Fibroblast of skin of left biceps (primary cell): ENCODE measurements at places on chromosomes 2 and 18.

DNA sequence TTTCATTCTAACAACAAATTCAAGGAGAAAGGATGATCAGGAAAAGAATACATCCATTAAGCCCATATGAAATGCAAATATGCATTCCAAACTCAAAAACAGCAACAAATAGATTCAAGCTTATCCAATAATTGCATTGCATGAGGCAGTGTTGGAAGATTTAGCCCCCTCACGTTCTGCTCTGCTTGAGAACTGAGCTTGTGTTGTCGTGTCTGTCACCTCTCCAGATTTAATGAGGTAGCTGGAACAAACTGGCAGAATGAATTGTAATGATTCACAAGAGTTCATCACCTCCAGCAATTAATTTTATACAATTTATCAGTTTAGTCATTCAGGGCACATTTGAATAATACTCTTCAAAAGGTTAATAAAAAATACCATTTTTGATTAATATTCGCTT is 54.8 kb downstream of the AP1S3 start:
- DNase-seq = no peak

DNA sequence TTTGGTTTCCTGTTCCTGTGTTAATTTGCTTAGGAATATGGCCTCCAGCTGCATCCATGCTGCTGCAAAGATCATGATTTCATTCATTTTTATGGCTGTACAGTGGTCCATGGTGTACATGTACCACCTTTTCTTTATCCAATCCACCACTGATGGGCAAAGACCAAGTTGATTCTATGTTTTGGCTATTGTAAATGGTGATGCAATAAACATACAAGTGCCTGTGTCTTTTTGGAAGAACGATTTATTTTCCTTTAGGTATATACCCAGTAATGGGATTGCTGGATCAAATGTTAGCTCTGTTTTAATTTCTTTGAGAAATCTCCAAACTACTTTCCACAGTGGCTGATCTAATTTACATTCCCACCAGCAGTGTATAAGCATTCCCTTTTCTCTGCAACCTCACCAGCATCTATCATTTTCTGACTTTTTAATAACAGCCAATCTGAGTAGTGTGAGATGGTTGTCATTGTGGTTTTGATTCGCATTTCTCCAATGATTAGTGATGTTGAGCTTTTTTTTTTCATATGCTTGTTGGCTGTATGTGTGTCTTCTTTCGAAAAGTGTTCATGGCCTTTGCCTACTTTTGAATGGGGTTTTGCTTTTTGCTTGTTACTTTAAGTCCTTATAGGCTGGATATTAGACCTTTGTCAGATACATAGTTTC is 19.4 kb downstream of the EXOC6B start:
- no peak for DNase-seq

GRCh38 chr2:63058144-63058920 is 7.7 kb downstream of the OTX1 start:
- DNase-seq = no peak

DNA sequence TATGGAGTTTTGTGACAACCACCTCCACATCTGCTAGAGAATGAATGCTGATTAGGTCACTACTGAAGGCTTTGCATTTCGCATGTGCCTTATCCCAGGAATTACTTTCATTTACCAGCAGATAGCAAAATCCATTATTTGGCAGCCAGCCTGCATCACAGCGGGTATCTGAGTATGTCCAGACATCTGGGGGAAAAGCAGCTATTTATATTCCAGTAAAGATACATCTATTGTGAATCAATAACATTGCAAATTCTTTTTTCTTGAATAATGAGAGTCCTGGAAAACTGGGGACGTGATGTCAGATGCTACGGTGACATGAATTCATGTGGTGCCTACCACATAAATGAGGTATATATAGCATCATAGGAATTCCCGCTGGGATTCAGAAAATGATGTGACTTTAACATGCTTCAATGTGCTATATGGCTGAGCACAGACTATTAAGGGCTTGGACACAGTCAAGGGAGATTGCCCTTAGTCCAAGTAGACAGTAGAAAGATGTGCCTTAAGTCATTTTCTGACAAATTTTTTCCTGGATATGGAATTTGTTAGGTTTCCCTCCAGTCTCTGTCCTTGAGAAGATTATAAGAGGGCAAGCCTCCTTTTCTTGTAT is 84.2 kb upstream of the CD302 start:
- peak; percentile 19 for DNase-seq

DNA sequence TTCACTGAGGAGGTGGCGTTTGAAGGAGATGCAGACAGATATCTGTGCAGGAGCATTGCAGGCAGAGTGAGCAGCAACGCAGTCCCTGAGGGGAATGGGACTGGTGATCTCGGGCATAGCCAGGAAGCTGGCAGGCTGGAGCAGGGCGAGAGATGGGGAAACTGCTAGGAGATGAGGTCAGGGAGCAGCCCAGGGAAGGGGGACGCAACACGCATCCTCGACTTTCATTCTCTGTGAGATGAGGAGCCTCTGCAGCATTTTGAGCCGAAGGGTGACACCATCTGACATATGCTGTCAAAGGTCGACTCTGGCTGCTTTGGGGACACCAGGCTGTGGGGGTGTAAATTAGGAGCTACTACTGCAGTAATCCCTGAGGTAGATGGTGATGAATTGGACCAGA is 4.3 kb upstream of the CHRNA1 start:
- no peak for DNase-seq

GRCh38 chr18:75625966-75626365 is 198.5 kb upstream of the SMIM21 start:
- no peak for DNase-seq

- no peak for DNase-seq
Measured at GRCh38 chr2:25164561-25164960, 3.8 kb downstream of the POMC start.

- DNase-seq = peak; percentile 3
Measured at GRCh38 chr2:20917719-20918572, 95.0 kb upstream of the LDAH start.

DNA sequence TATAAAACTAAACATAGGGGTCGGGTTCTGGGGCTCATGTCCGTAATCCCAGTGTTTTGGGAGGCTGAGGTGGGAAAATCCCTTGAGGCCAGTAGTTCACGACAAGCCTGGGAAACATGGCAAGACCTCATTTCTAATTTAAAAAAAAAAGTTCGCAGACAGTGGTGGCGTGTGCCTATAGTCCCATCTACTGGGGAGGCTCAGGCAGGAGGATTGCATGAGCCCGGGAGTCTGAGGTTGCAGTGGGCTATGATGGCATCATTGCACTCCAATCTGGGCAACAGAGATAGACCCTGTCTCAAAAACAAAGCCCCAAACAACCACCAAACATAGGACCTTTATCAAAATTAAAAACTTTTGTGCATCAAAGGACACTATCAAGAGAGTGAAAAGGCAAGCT is 9.8 kb upstream of the HAAO start:
- DNase-seq = no peak

- DNase-seq = no peak
Measured at GRCh38 chr2:119838179-119838578, 78.5 kb downstream of the PTPN4 start.

- DNase-seq = no peak
Measured at GRCh38 chr2:164705412-164706167, 84.3 kb upstream of the GRB14 start.

DNA sequence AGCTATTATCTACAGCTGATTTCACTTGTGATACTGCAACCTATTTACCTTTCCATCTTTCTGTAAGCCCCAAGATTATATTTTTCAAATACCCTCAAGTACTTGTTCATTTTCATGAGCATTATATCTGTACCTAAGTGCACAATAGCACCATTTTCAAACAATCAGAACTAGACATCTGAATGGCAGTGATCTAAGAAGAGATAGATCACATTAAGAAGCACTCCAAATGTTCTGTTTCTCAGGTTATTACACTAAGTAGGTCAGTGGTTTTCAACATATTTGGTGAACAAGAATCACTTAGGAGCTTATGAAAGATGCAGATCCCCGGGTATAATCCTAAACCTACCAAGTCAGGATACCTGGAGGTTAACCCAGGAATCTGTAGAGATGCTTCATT is 872.7 kb downstream of the DCDC2C start:
- DNase-seq = no peak

DNA sequence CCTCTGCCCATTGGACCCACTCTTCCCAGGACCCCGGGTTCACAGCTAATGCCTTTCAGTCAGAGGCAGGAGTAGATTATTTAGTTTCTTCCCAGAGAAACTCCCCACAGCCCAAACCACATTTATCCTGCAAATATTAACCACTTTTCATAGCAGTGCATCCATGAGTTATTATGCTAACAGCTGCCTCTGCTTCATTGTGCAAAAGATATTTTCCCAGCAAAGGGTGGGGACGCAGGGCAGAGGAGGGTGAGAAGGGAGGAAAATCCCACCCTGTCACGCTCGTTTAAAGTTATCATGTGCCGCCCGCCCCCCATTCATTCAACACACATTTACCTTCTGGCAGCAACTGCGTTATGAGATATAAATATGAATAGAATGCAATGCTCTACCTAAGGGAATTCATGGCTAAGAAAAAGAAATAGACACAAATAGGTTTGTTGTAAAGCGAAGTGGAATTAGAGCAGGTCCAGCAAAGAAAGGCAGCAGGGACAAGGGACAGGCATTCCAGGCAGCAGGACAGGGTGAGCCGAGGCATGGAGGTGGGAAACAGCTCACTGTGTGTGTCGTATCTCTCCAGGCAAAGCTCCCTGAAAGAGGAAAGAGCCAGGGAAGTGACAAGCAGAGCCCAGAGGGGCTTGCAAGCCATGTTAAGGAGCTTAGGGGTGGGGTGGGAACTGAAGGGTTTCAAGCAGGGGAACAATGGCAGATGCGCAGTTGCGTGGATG is 46.3 kb upstream of the LTBP1 start:
- no peak for DNase-seq

- DNase-seq = no peak
Measured at GRCh38 chr18:5894611-5895298, 567 bp downstream of the TMEM200C start.

GRCh38 chr2:127280693-127281092 is 13.3 kb downstream of the ERCC3 start:
- no peak for DNase-seq

- peak; percentile 58 for DNase-seq
Measured at GRCh38 chr2:61694312-61695274, 156.4 kb upstream of the XPO1 start.

- no peak for DNase-seq
Measured at GRCh38 chr2:38747007-38747424, 4.1 kb downstream of the SRSF7 start.

DNA sequence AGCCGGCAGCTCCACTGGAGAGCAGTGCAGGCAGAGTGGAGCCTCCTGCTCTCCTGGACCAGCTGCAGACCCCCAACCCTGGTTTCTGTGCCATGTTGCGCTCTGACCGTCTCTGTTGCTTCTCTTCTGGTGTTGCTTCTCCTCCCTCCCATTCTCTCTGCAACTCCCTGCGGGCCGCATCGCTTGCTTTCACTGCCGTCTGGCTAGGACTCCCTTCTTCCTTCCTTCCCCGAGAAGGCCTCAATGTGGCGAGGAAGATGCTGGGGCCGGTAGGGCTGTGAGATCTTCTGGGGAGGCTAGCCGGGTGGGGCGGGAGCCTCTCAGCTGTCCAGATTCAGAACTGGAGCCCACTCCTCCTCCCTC is 6.2 kb downstream of the DNAJB2 start:
- DNase-seq = no peak

DNA sequence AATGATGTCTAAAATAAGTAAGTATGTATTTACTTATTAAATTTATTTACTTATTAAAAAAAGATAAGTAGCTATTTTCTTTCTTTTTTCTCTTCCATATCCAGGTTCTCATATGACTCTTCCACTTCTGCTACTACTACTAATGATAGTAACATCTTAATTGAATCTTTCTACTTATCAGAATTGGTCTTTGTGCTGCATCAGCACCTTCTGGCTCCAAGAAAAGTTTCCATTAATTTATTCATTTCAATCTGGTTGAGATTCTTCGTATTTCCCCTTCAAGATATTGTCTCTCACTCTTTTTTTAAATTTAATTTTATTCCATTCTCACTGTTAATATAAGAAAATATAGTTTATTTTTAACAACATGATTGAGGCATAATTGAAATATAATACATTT is 1675.4 kb downstream of the DPP10 start:
- DNase-seq = no peak

DNA sequence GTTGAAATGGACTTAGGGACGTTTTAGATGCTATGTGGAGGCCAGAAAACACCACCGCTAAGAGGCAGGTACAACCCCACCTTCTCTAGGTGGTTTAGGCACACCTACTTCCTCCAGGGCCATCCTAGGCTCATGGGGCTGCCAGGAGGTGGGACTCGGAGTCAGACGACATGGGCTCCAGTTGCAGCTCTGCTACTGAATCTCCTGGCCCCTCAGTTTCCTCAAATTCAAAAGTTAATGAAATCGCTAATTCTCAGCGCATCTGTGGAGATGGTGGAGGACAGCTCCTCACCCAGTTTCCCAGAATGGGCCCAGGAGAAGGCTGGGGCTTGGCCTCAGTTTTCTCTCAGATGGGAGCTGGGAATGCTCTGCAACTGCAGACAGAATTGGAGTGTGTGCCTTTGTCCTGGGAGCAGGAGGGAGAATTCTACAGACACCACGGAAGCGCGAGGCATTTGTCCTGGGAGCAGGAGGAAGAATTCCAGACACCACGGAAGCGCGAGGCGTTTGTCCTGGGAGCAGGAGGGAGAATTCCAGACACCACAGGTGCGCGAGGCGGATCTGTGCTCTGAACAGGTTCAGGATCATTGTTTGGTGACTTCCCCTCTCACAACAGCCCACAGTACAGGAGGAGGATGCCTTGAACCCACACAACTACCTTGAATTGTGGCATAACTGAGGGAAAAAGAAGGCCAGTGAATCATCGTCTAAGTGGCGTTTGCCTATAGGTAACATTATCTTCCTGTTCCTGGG is 103.7 kb upstream of the PXDN start:
- DNase-seq = no peak

- no peak for DNase-seq
Measured at GRCh38 chr2:95323347-95324155, 26.4 kb downstream of the KCNIP3 start.

DNA sequence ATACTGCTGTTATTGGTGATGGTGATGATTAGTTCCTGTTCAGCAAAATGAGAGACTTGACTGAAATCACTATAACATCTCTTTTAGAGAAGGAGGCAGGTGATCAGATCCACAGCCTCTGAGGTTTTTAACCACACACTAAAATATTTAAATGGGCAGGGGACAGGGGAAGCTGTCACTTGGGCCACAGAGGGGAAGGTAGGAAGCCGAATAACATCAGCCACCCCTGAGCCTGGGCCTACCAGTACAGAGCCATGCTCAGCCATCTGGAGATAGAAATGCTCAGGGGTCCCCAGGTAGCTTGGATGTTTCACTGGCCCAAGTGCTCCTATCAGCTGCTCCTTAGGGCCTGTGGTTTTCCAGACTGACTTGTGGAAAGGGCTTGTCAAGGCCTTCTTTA is 122.3 kb downstream of the MRO start:
- DNase-seq = no peak

- no peak for DNase-seq
Measured at GRCh38 chr2:145108361-145108778, 588.5 kb upstream of the ZEB2 start.
